ENCODE measurements at places on chromosomes 5 and 9.

DNA sequence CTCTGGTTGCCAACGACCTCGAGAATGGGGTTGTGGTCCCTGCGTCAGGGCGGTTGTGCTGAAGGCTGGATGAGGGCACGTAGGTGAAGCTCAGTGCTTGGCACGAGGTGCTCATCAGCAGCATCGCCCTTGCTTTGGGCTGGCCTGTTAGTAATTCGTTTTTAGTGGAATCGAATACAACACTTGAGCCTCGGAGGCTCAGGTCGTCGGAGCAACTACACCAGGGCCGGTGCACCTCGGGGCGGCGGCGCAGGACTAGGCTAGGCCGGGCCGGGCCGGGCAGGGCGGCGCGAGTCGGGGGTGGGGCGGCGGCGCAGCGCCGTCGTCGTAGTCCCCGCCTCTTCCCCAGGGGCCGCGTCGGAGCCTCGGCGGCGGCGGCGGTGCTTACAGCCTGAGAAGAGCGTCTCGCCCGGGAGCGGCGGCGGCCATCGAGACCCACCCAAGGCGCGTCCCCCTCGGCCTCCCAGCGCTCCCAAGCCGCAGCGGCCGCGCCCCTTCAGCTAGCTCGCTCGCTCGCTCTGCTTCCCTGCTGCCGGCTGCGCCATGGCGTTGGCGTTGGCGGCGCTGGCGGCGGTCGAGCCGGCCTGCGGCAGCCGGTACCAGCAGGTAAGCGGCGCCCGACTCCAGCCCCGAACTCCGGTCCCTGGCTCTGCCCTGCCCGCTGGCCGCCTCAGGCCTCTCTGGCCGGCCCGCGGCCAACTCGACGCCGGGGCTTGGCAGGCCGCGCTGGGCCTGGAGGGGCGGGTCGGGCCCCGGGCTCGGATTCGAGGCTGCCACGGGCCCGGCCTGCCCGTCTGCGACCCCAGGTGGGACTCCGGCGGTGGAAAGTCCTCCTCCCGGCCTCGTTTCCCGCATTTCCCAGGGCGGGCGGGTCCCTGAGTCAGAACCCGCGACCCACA, at the start of gene NDFIP1:
TSS of gene NDFIP1 (plus strand) at position 348 of the 899 bp plus-strand sequence. CDS start at position 544, 196 bp downstream.
- DNase-seq = peak; percentile 82

DNA sequence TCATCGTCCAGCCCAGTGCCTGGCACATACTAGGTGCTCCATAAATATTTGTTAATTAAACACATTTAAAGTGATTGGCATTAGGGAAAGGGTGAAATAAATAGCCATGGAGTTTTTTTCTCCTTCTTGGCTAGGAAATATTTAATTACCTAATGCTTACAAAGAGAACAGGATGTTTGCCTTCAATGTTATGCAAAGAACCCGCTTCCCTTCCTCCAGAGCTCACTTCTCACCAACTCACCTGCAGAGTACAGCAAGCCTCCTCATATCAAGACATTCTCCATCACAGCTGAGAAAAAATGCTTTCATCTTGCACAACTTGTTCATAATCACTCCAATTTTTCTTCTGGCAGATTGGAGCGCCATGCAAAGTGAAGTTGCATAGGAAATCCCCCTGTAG, 161.7 kb upstream of the STK32A start:
- no peak for DNase-seq

DNA sequence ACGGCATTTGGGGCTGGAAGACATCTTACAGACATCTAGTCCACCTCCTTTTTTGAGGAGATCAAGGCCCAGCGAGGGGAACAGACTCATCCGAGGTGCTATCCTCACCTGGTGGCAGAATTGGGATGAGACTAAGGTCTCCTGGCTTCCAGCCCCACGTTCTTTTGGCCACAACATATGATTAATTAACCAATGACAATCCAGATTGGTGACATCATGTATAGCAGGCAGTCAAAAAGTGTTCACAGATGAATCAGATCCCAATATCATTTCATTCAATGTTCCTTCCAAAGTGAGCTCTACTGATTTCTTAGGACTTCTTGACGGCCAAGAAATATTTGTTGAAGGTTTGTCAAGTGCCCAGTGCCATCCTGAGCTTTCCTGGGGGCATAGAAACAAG, 3.9 kb downstream of the CFAP77 start:
- DNase-seq = no peak

DNA sequence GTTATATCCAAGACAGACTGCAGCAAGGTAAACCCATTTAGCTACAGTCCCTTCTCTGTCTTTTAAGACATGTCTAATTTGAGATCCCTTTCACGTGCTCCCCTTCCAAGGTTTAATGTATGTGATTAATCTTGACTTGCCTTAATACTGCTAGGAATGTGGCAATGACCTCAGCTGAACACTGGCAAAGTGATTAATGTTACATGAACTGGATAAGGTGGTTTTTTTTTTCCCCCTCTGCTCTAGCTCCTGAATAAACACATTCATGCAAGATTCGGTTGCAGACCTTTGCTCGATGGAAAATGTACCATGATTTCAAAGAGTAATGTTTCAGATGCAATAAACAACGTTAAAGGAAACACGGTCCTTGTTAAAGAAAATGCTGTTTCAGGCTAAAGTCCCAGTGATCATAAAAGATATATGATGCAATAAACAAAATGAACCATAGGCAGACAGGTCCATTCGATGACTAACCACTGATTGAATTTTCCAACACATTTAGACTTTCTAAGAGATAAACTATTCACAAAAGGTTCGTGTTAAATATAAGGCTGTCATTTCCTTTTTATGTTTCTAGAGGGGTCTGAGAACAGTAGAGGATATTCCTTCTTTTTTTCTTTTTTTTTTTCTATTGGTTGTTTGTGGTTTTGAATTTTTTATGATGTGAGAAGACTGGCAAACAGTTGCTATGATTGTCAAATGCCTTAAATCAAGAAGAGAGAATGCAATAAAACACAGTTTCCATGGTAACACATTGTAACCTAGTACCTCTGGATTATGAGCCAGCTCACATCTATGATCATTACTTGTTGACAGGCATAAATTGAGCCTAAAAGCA, 44.7 kb upstream of the ZNF608 start:
- peak; percentile 31 for DNase-seq

GRCh38 chr5:77129391-77129990, 42.4 kb upstream of the ZBED3 start:
- DNase-seq = peak; percentile 26

DNA sequence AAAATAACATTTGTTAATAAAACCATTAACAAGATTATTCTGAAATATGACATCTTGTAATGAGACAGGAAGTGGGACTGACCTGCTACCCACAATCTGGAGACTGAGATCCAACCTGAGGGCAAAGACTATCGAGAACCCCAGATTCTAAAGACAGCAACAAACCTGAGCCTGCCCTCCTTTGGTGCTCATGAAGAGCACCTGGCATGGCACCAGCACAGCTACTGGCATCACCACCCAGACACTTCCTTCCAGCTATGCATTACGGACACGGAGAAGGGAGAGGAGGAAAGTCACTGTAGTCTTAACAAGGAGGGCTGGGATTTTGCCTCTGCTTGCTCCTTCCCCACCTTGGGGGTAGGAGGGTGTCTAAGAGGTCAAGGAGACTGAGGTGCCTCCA, 105.5 kb downstream of the AUH start:
- no peak for DNase-seq

GRCh38 chr5:32942225-32942989, 231.3 kb downstream of the NPR3 start:
- peak; percentile 12 for DNase-seq

DNA sequence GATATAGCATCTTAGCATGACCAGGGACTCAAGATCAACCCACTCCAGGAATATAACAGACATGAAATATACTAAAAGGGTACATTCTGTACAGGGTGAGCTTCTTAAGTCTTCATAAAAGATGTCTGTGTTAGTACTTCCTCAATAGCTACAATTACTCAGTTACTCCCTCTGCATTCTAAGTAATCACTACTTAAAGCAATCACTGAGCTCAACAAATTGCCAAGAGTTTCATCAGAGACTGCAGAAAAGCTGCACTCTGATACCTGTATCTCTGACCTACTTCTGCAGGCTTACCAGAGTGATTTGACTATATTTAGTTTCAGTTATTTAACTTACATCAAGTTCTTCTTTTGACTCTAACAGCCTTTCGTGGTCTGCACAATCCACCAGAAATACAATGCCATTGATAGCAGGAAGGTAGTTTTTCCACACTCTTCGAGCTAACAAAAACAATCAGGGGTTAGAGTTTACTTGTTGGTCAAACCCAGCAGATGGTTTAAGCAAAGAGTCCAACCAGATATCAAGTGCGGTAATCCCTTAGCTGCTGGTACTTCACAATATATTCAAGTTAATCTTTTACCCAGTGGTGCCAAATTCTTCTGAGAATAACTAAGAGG, 23.3 kb downstream of the SAR1B start:
- DNase-seq = no peak

GRCh38 chr5:112923988-112924387, 2.0 kb upstream of the REEP5 start:
- DNase-seq = no peak

DNA sequence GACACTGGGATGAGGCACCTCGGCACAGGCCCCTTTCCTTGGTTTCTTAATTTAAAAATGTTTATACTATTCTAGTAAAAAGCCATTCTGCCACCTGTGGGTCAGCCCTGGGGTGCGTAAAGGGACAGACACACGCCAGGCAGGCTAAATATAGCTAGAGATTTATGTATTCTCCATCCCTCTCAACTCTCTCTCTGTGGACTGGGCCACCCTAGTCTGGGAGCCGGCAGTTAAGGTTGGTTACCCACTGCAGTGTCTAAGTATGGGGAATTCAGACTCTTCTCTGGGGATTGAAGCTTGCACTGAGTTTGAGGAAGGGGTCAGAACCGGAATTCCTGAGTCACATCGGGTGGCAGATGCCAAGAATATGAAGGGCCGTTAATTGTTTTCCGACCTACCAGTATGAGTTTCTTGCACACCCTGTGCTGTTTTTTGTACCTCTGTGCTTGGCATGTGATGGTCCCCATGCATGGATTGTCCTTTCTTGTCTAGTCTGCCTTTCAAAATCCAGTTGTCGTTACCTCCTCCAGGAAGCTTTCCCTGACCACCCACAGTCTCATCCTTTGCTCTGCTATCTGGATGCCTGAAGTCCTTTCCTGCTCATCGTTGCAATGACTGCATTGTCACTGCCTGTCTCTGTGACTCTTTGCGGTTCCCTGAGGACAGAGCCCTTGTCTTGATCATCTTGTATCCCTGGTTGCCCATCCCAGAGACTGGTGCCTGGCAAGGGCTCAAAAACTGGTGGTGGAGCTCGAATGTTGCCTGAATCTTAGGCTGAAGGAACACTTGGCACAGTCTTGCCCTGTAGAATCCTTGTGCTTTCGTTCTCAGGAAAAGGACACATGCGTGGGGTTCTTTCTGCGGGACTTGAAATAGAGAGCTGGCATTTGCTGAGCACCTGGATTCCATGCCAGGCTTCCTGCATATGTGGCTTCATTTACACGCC, 2.1 kb downstream of the NEURL1B start:
- no peak for DNase-seq

DNA sequence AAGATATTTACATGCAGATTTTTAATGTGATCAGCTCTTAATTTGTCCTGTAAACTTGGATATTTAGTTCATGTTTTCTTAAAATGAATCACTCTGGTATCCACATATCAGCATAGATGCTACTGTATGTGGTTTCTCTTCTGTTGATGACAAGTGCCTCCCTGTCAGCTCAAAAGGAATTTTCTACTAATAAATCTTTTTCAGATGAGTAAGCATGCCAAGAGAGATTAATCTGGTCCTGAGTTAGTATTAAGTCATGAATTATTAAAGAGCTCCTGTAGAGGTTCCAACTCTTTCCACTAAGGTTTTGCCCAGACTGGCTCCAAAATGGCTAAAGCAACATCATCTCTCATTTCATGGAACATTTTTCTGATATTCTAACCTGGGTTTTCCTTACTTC, 129.2 kb downstream of the GOLPH3 start:
- DNase-seq = peak; percentile 90

- DNase-seq = no peak
Measured at GRCh38 chr5:40521108-40521785, 158.5 kb upstream of the PTGER4 start.

GRCh38 chr5:113283558-113283957, 151.2 kb downstream of the TSSK1B start:
- DNase-seq = no peak

GRCh38 chr9:132408521-132408920, 1.5 kb upstream of the CFAP77 start:
- DNase-seq = no peak

- DNase-seq = peak; percentile 85
Measured at GRCh38 chr9:16726718-16727451, 143.6 kb downstream of the BNC2 start.

GRCh38 chr5:148730942-148731898, 76.9 kb upstream of the HTR4 start:
- peak; percentile 82 for DNase-seq

GRCh38 chr5:34521628-34522290, 134.4 kb upstream of the RAI14 start:
- DNase-seq = no peak

- DNase-seq = no peak
Measured at GRCh38 chr9:136985027-136985602, 2.3 kb downstream of the LCNL1 start.

- DNase-seq = no peak
Measured at GRCh38 chr5:7391215-7391614, 4.7 kb upstream of the ADCY2 start.

- no peak for DNase-seq
Measured at GRCh38 chr5:146789712-146790653, 88.6 kb downstream of the PPP2R2B start.

GRCh38 chr5:174707671-174708070, 16.7 kb upstream of the MSX2 start:
- no peak for DNase-seq

DNA sequence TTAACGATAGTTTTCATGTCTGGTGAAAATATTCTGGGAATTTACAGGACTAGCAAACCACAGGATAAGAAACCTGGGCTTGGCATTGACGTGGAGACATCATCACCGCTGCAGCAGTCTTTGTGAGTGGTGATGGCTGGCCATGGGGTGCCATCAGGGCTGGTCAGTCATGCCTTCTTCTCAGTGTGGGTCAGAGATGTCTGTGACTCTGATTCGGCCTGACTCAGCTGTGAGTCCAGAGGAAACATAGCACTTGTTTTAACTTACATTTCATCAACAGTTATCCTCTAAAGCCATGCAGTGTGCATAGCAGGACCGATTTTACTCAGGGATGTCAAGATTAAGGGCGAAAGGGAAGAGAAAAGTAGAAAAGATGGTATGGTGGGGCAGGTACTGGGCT, 33.2 kb upstream of the CYFIP2 start:
- no peak for DNase-seq

DNA sequence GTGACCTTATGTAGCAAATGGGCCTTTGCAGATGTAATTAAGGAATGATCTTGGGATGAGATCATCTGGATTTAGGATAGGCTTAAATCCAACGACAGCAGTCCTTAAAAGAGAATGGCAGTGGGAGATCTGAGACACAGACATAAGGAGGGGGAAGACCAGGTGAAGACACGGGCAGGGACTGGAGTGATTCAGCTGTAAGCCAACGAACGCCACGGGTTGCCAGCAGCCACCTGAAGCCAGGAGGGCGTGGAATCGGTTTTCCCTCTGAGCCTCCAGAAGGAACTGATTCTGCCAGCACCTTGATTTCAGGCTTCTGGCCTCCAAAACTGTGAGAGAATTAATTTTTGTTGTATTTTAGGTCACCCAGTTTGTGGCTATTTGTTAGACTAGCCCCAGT, 218.6 kb upstream of the ANKRD55 start:
- DNase-seq = no peak
